ENCODE measurements at places on chromosomes 1 and 21.

DNA sequence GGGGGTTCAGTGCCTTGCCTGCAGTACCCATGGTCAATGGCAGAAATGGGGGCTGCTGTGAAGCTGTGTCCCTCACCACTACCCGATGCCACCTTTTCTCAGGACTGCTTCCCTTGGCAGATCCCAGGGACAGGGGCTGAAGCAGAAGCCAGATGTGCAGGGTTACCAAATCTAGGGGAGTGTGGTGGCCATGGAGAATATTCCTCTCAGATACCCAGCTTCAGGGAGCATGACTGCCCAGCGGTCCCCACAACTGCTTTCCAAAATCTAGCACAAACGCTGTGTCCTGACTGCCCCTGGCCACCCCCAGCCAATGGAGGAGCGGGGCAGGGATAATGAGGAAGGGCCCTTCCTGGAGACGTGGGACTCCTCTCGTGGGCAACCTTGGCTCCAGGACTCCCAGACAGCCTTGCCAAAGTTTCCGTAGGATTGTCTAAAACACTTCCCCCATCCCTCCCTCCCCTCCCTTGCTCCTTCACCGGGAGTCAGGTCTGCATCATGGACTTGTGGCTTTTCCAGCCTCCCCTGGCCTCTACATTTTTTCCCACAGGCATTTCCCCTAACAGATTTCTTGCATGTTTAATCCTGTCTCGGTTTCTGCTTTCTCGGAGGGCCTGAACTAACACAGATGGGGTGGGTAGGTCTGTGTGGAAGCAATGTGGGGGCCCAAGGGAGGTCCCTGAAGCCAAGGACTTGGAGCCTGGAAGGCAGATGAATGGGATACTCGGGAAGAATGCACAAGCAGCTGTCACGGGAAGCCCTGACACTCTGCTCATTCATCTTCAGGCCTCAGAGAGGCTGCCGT lies 80.5 kb downstream of the OMA1 start:
- DNase-seq: no peak

GRCh38 chr1:923991-924655 lies 400 bp downstream of the SAMD11 start:
- DNase-seq: no peak

DNA sequence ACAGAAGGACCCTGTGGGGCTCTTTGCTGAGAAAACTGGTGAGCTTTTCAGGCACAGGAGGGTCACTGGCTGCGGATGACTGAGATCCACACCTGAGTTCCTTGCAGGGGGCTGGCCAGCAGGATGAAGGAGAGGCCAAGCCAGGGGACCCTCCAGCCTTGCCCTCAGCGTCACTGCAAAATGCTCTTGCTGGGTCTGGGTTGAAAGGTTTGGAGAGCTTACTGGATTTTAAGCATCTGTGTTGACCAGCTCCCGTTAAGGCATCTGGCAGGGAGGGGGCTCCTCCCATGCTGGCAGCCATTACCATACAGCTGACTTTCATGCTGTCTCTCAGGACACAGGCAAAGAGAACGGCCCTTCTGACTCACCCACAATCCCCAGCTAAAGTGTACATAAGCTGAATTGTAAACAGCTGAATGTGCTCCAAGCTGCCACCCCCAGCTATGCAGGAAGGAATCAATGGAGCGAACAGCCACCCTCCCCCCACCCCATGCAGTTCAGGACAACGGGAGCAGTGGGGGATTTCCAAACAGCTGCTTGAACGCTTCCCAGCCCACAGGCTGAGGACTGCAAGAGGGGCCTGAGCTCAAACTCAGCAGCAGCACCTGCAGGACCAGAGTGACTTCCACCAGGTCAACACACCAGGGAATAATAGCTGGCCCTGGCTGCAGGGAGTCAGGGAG lies 21.3 kb upstream of the A3GALT2 start:
- no peak for DNase-seq

GRCh38 chr1:203284411-203285123 lies 20.8 kb upstream of the BTG2 start:
- no peak for DNase-seq

GRCh38 chr1:231938711-231939110 lies 312.1 kb downstream of the DISC1 start:
- DNase-seq: no peak

DNA sequence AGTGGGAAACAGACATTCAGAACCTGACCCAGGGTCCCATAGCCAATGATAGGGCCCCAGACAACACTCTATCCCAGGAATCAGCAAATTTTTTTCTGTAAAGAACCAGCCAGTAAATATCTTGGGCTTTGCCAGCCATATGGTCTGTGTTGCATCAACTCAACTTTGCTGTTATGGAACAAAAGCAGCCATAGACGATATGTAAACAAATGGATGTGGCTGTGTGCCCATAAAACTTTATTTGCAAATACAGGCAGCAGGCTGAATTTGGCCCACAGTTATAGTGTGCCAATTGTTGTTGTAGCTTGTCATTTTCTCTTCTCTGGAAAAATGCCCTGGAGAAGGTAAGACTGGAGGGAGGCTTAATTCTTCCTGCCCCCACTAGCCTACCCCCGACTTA lies 431.1 kb upstream of the VAMP3 start:
- DNase-seq: no peak
